ENCODE measurements at places on chromosomes 1 and 21.

DNA sequence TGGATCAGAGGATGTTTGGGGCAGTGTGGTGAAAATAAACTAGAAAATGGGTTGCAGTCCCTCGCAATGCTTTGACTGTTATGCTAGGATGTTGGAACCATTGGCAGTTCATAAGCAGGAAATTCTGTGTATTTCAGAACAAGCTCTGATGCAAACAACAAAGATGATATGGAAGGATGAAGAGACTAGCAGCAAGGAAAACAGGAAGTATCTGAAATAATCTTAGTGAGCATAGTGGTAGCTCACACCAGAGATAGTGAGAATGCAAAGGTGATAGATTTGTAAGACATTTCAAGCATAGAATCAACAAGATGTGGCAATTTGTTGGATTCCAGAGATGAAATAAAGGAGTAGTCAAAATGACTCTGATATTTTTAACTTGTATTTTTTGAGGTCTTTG is 11.1 kb upstream of the RCC1 start:
- no peak for DNase-seq
- no peaks in the 10 kb centered on the region for H3K27me3 ChIP-seq
- H3K27ac ChIP-seq, result no peak overlapping the region
- no peak overlapping the region for H3K4me3 ChIP-seq

- H3K4me3 ChIP-seq, result no peak overlapping the region
- no peaks in the 10 kb centered on the region for H3K27me3 ChIP-seq
- H3K4me1 ChIP-seq, result no peaks in the 10 kb centered on the region
- no peaks in the 10 kb centered on the region for H3K36me3 ChIP-seq
- no peak for DNase-seq
Measured at GRCh38 chr1:163230827-163231226, 28.1 kb upstream of the RGS5 start.

- no peaks in the 10 kb centered on the region for H3K36me3 ChIP-seq
- no peak overlapping the region for H3K4me3 ChIP-seq
Measured at GRCh38 chr1:91053630-91054029, 31.8 kb upstream of the ZNF644 start.

- H3K4me1 ChIP-seq, result no peaks in the 10 kb centered on the region
- H3K4me3 ChIP-seq, result no peak overlapping the region
- no peak overlapping the region for H3K27ac ChIP-seq
- no peaks in the 10 kb centered on the region for H3K36me3 ChIP-seq
- no peak for DNase-seq
Measured at GRCh38 chr21:22961258-22961657, 1963.0 kb downstream of the NCAM2 start.

DNA sequence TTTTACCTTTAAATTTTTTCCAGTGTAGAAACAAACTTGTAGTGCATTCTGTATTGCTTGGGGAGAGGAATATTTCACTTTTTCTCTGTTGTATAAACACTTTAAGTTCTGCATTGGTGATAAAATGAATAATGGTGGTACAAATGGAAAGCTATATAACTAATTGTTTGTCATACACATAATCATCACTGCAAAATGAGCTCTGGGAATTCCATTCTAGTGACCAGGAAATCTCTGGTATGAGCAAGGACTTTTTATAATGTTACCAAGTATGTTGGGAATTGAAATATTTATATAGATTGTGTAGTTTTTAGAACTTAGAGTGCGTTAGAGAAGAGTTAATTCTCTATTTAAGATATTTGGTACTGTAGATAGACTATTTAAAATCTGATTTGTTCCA is 5.0 kb upstream of the FMN2 start:
- DNase-seq, result no peak
- H3K27ac ChIP-seq, result no peak overlapping the region
- H3K4me3 ChIP-seq, result no peak overlapping the region
- peaks cover 3% of the 10 kb centered on the region for H3K27me3 ChIP-seq

- no peaks in the 10 kb centered on the region for H3K36me3 ChIP-seq
- H3K4me3 ChIP-seq, result no peak overlapping the region
- no peak for DNase-seq
- no peaks in the 10 kb centered on the region for H3K27me3 ChIP-seq
- H3K4me1 ChIP-seq, result no peaks in the 10 kb centered on the region
Measured at GRCh38 chr1:219582296-219582695, 30.6 kb downstream of the ZC3H11B start.

DNA sequence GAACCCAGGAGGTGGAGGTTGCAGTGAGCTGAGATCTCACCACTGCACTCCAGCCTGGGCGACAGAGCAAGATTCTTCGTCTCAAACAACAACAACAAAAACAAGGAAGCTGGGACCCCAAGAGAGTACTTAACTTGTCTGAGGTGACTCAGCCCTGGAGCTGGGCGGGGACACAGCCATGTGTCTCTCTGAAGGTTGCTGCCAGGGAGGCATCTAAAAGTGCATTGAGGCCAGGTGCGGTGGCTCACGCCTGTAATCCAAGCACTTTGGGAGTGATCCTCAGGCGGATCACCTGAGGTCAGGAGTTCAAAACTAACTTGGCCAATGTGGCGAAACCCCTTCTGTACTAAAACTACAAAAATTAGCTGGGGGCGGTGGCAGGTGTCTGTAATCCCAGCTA is 7.7 kb downstream of the IFI6 start:
- no peaks in the 10 kb centered on the region for H3K27me3 ChIP-seq
- peaks cover 7% of the 10 kb centered on the region for H3K4me1 ChIP-seq

GRCh38 chr1:111481387-111482221 is 7.8 kb downstream of the C1orf162 start:
- no peaks in the 10 kb centered on the region for H3K27me3 ChIP-seq
- H3K36me3 ChIP-seq, result no peaks in the 10 kb centered on the region
- H3K4me1 ChIP-seq, result no peaks in the 10 kb centered on the region

DNA sequence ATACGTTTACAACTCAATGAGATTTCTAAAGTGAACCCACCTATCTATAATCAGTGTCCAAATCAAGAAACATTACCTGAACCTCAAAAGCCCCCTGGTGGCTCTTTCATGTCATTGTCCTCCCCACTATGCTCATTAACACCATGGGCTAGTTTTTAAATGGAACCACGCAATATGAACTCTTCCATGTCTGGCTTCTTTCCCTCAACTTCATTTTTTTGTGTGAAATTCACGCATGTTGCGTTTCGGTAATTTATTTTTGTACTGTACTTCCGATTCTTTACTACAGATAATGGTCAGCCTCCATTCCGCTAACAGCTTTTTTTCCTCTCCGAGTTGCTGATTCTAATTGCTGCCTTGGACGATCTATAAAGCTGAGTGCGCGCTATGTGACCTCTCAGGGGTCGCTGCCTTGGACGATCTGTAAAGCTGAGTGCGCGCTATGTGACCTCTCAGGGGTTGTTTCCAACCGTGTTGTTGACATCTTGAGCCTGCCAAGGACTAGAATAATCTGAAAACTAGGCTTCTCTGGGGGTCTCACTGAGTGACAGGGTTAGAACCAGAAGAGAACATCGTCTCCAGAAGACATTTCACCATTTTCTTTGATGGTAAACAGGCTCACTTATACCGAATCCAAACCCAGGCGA is 1.1 kb upstream of the CACYBP start:
- peak overlapping the region; percentile 97 for H3K27ac ChIP-seq
- DNase-seq, result peak; percentile 38
- no peaks in the 10 kb centered on the region for H3K36me3 ChIP-seq
- peak overlapping the region; percentile 26 for H3K4me3 ChIP-seq
- H3K27me3 ChIP-seq, result no peaks in the 10 kb centered on the region
- H3K4me1 ChIP-seq, result peaks cover 38% of the 10 kb centered on the region

- no peaks in the 10 kb centered on the region for H3K36me3 ChIP-seq
- no peaks in the 10 kb centered on the region for H3K27me3 ChIP-seq
- no peak overlapping the region for H3K27ac ChIP-seq
- no peaks in the 10 kb centered on the region for H3K4me1 ChIP-seq
- no peak overlapping the region for H3K4me3 ChIP-seq
- no peak for DNase-seq
Measured at GRCh38 chr1:48803474-48803873, 26.8 kb upstream of the BEND5 start.

DNA sequence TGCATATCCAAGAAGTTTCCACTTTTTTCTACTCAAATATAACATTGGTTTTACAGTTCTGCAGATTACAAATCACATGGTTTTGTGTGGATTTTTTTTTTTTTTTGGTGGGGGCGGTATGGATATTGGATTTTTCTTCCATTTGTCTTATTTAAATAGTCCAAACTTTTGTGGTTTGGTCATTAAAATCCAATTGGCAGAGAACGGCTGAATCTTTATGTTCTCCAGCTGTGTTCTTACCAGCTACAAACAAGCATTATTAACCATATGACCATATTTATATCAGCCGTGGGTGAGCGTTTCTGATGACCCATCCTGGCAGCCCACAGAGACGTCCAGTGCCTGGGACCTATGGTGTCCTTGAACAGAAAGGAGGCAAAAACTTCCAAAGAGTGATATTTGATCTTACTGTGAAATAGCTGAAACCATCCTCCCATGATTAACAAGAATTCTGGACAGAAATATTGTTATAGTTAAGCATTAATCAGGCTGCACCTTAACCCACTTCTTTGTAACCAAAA is 200.4 kb downstream of the LYPLAL1 start:
- DNase-seq, result no peak
- no peaks in the 10 kb centered on the region for H3K27me3 ChIP-seq
- no peaks in the 10 kb centered on the region for H3K36me3 ChIP-seq
- H3K27ac ChIP-seq, result no peak overlapping the region
- peaks cover 6% of the 10 kb centered on the region for H3K4me1 ChIP-seq

DNA sequence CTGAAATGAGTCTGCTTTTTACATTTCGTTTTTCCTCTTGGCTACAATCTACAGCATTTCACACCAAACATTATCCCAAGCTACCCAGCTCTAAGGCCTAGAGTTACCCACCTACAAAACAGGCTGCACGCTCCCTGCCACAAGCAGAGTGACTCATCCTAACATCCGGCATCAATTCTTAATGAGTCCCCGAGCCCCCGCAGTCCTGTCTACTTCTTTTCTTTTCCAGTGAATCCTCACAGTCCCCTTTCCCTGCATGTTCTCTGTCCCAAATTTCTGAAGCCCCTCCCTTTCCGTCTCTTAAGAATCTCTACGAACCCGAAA is 650 bp downstream of the PCNX2 start:
- no peak for DNase-seq
- H3K27me3 ChIP-seq, result no peaks in the 10 kb centered on the region
- peak overlapping the region; percentile 31 for H3K4me3 ChIP-seq
- H3K36me3 ChIP-seq, result no peaks in the 10 kb centered on the region
- peaks cover 14% of the 10 kb centered on the region for H3K4me1 ChIP-seq

DNA sequence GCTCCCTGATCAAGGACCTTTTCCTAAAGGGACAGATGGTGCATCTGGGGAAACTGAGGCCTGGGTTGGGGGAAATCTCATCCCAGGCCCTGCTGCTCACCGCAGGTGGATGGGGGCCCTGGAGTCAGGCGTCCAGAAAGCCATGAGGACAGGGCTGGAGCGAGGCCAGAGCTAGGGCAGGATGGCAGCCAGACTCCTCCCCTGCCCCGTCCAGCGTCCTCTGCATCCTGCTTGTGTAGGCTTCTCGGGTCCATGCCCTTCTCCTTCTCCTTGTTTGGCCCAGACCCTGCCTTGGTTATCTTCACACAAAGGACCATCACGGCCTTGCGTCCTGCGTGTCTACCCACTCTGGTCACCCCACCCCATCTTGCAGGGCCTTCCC is 43.0 kb downstream of the TRIM11 start:
- no peaks in the 10 kb centered on the region for H3K36me3 ChIP-seq
- H3K27me3 ChIP-seq, result no peaks in the 10 kb centered on the region
- DNase-seq, result no peak
- no peak overlapping the region for H3K4me3 ChIP-seq
- H3K27ac ChIP-seq, result no peak overlapping the region

DNA sequence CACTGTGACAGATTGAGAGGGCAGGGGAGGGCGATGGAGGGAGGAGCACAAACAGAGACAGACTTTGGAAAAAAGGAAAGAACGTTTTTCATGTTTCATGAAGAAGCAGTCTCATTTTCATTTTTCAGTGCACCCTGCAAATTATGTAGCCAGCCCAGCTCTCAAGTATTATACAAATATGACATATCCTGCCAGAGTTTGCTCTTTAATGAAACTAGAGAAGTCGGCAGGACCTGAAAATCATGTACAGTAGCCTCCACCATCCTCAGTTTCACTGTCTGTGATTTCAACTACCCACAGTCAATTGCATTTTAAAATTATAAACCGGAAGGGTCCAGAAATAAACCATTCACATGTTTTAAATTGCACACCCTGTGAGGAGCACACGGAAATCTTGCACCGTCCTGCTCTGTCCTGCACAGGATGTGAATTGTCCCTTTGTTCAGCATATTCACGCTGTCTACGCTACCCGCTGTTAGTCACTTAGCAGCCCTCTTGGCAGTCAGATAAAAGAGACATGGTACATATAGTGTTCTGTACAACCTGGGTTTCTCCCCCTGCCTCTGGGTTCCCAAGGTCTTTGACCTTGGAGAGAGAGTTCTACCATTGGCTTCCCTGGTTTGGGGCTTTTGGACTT is 13.6 kb upstream of the ADARB1 start:
- H3K4me3 ChIP-seq, result no peak overlapping the region
- no peaks in the 10 kb centered on the region for H3K4me1 ChIP-seq
- DNase-seq, result no peak

DNA sequence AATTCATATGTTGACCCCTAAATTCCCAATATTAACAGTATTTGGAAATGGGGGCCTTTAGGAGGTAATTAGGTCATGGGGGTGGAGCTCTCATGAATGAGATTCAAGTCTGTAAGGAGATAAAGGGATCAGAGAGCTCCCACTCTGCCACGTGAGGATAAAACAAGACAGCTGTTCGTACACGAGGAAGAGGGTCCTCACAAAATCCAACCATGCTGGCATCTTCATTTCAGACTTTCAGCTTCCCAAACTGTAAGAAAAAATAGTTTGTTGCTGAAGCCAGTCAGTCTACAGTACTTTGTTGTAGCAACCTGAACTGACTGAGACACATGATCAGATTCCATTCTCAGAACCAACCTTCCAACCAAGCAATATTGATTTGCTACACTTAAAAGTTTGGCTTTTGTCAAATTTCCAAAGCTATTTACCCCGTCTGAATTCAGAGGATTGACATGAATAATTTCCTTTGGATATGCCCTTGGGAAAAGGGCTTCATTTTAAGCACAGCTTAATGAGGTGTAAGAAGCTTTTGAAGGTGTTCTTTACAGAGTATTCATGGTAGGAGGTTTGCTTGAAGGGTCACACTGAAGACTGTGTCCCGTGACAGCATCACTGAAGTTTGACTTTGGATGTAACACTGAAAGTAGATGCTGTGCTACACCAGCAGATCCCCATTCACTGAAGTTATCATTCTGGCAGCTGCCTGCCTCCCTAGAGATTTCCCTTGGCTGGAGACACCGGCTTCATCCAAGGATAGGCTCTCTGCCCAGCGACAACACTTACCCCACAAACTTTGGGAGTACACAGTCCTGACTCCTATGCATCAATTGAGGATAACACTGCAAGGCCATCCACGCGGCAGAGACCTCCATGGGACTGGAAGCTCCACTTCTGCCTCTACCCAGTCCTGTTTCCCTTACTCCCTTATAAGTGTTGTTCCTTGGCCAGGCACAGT is 4.9 kb upstream of the OMA1 start:
- no peak for DNase-seq
- no peaks in the 10 kb centered on the region for H3K27me3 ChIP-seq
- H3K36me3 ChIP-seq, result no peaks in the 10 kb centered on the region
- H3K4me1 ChIP-seq, result peaks cover 16% of the 10 kb centered on the region
